Right renal pelvis (tissue), 4 donors: ENCODE measurements at places on chromosomes 5 and 9. TPM values are rescaled to one million over a fixed set of nuclear protein-coding genes. Genes with fewer than 3 reads are reported as not detected.

GRCh38 chr5:36054647-36055046 is 12.0 kb downstream of the UGT3A2 start:
- DNase-seq, result no peak

DNA sequence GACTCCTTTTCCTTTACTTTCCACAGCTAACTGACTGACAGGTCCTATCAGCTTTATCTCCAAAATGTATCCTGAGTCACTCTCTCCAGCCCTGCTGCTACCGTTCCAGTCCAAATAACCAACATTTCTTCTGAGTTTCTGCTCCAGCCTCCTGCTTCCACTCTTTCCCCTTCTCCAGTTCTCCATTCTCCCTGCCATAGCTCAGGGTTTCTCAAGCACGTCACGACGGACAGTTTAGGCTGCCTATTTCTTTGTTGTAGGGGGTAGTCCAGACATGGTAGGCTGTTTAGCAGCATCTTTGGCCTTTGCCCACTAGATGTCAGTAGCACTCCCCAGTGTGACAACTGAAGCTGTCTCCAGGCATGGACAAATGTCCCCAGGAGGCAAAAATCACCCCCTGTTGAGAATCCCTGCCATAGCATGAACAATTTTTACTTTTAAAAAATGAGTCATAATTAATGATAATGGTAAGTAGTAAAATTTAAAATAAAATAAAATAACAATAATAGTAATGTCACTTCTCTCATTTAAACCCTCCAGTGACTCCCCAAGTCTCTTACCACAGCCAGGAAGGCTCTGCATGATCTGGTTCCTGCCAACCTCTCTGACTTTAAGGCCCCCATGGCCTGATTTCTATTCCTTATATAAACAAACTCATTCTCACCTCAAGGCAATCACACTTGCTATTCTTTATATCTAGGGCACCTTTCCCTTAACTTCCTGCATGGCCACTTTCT is 105.4 kb upstream of the FER start:
- DNase-seq, result peak; percentile 33

- no peak for DNase-seq
Observed at GRCh38 chr5:105803431-105803830, 1867.3 kb downstream of the EFNA5 start.

GRCh38 chr5:108650997-108651396 is 96.7 kb upstream of the FER start:
- no peak for DNase-seq

DNA sequence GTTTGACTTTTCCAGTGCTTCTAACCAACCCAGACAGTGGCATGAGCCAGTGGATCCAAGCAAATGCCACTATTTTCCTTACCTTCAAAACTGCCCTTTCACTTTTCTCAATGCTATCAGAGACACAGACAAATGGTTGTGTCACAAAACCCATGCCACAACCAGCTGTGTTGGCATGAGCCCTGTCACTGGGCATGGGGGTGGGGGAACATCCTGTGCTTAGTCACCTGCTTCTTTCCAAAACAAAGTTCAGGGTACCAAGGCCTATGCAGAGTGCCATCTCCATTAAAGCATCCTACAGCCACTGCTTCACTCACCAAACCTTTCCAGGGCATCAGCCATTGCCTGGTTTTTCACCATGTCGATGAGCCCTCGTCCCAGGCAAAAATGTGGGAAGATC is 30.1 kb downstream of the NIPSNAP3B start:
- no peak for DNase-seq

GRCh38 chr9:93931905-93932304 is 23.2 kb downstream of the BARX1 start:
- no peak for DNase-seq

DNA sequence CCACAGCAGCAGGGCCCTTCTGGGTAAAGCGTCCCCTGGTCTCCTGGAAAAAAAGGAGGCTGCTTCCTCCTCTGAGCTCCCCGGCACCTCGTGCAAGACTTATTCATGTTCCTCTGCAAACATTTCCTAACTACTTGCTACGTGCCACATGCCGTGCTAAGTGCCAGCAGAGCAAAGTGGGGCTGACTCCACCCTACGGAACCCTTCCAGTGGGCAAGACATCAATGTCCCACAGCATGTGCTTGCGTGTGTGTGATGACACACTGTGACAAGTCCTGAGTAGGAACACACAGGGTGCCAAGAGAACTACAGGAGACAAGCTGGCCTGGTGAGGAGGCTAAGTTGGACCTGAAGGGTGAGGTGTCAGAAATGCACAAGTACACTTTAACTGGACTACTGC is 57.4 kb downstream of the SEMA4D start:
- DNase-seq, result no peak

- no peak for DNase-seq
Observed at GRCh38 chr5:94524841-94525697, 93.3 kb downstream of the KIAA0825 start.

- DNase-seq, result no peak
Observed at GRCh38 chr9:89526667-89527066, 28.8 kb upstream of the SEMA4D start.

GRCh38 chr9:87668222-87668621 is 57.7 kb upstream of the CTSL start:
- no peak for DNase-seq

OR13C8 gene
- polyA plus RNA-seq, result not detected
